Muscle of back (tissue), 13 donors: ENCODE measurements at places on chromosomes 2 and 18. TPM values are rescaled to one million over a fixed set of nuclear protein-coding genes. Genes with fewer than 3 reads are reported as not detected.

CFC1 gene
- not detected for polyA plus RNA-seq

CNGA3 gene
- 0.59 TPM for polyA plus RNA-seq

LAMA3 gene
- polyA plus RNA-seq: 3.1 TPM

CLEC4F gene
- 0.16 TPM for polyA plus RNA-seq

DNA sequence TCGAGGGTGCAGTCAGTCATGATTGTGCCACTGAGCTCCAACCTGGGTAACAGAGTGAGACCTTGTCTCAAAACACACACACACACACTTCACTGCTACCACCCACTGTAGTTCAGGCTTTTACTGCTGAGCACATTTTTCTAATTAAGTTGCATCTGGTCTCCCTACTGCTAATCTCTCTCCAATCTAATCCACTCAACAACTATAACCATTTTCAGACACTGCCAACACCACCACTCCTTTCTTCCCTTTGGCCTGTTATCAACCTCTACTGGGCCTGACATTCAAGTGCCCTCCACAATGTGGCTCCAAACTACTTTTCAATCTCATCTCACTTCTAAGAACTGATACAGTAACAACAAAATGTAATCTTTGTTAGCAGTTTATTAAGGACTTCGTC is 44.8 kb downstream of the RMP24 start:
- no peak for DNase-seq

GRCh38 chr2:231161252-231161839 is 36.5 kb upstream of the HTR2B start:
- DNase-seq: no peak

DNA sequence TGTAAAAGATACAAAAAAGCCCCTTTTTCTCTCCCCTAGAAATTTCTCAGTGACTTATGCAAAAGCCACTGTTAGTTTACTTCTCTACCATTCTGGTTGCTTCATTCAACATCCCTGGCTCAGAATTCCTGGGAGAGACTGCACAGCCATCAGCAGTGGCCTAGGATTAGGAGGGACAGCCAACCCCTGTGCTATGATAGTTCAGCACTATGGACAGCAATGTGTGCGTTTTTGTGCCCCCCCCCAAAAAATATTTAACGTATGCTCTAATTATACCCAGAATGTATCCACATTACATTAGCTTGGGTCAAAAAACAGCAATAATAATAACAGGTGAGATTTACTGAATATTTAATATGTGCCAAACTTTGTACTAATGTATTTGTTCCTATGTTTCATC is 29.0 kb downstream of the OSR1 start:
- DNase-seq: no peak

DNA sequence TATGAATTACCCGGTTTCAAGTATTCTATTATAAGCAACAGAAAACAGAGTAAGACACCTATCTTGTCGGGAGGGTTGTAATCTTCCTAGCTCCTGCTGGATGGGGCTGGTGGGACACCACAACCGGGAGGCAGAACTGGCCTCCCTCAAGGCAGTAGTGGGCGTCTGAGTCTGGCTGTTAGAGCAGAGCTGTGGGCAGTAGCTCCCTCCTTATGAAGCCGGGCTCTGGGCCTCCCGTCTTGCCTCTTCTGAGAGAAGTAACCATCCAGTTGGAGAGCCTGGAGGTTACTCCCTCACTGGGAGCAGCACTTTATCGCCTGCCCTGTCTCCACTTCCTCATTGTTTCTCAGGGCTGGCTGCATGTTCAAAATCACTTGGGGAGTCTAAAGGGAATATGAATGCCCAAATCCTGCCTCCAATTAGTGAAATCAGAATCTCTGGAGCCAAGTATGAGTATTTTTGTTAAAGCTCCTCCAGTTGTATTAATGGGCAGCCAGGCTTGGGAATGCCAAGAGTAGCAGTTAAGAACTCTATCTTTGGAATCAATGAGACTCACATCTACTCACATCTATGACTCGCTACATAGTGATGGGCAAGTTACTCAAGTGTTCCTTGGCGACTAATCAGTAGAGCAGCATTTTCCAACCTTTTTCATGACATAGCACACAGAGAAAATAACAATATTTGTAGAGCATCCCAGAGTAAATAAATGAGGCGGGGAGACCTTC is 27.3 kb upstream of the NRP2 start:
- DNase-seq: peak; percentile 74

GRCh38 chr2:64609227-64609941 is 44.3 kb downstream of the SERTAD2 start:
- no peak for DNase-seq

- DNase-seq: no peak
Observed at GRCh38 chr2:55995211-55995610, 71.6 kb upstream of the EFEMP1 start.

DNA sequence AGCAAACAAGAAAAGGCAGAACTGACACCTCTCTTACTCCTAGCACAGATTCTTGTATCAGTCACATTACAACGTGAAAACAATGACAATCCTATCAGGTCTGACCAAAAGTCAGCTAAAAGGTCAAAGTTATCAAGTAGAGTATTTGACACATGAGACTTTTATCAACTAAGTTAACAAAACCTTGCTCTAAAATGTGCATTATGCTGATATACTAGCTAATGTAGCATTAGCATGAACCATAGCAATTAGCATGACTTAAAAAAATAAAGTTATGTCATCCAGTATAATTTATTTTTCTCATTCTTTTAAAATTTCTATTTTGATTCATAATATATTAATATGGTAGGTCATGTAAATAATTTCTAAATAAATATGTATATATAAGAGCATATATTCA is 41.4 kb upstream of the TTC32 start:
- no peak for DNase-seq

DNA sequence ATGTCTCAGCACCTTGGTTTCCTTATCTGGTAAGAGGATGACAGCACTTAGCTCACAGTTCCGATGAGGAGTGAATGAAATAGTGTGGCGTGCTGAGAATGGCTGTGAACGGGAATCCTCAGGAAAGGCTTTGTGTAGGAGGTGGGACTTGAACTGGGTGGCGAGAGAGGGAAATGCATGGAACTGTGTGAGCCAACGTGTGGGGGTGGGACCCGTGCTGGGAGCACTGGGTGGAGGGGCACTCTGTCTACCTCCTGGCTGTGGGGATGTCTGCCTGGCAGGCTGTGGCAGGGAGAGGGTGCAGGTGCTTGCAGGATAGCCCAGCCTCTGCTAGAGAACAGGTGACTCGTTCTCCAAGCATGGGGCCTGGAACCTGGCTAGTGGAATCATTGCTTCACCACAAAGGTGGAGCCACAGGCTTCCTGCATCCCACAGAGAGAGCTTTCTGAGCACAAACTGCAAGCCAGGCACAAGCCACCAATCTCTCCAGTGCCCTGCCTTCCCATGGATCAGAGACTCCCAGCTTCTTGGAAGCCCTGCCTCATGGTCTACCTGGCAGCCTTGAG is 145.2 kb downstream of the CELF4 start:
- no peak for DNase-seq

- no peak for DNase-seq
Observed at GRCh38 chr2:71250935-71251334, 24.0 kb upstream of the PAIP2B start.

DNA sequence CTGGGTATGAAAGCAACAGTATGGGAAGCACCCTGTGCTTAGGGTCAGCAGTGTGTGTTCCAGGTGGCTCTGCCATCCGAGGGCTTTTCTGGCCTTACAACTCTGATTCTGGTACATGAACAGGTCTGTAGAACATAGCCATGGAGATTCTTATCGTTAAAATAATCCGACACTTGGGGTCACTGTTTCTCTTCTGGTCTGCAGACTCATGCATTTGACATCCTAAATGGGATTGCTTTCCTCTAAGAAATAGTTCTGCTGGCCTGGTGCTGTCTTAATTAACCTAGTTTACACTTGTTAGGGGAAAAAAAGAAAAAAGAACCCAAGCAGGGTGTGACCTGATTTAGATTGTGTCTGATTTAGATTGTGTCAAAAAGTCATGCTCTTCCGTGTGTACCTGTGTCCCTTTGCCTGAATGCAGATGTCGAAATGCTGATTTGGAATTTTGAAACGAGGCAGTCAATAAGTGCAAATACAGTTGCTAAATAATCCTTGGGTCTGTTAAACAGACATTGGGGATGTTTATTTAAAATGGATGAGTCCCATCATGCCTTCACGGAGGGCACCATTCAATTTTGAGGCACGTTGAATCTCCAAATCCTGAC is 59.6 kb downstream of the TRPM8 start:
- DNase-seq: peak; percentile 56
